ENCODE measurements at places on chromosomes 12 and 14.

GRCh38 chr12:120914794-120915193 lies 10.6 kb upstream of the SPPL3 start:
- no peak for DNase-seq

- DNase-seq = no peak
Measured at GRCh38 chr14:101861464-101861863, 100.0 kb downstream of the PPP2R5C start.

GRCh38 chr12:95990136-95990535 lies 6.0 kb downstream of the HAL start:
- DNase-seq = no peak

DNA sequence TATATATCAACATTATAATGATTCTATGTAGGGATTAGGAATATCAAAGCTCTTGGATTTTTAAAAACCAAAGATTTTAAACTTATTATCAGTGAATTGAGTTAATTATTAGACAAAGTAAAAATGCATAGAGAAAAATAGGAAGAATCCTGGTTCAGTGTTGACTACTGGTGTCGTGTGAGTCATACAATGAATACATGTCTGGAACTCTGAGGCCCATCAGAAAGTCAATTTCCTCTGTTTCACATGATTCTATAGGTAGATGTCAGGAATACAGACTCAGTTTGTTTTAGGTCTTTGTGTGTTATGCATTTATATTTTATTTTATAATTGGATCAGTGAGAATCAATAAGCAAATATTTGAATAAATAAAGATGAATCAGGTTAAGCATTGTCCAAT lies 84.5 kb upstream of the RTL1 start:
- no peak for DNase-seq

DNA sequence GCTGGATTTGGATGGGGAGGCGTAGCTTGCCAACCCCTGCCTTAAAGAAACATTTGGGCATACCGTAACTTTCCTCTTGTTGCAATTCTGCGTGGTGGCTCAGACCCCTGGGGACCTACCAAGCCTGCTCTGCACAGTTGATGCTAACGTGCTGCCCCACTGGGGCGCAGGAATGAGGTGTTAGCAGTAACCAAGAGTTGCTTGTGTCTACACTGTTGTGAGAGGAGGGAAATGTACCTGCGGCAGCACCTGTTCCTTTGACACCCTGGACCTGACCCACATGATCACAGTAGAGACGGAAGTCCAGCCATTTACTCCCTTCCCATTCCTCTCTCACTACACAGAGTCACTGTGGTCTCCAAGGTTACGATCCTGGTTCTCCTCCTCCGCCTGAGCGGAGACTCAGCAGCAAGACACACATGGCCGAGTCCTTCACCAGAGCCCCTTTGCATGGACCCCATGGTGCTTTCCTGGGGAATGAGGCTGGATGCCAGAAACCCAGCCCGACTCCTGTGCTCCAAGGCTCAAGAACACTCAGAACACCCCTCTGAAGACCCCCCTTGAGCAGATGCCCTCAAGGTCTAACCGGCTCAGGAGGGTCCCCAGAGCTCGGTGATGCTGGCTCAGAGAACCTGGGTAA lies 84.8 kb downstream of the FBXL14 start:
- DNase-seq = no peak

DNA sequence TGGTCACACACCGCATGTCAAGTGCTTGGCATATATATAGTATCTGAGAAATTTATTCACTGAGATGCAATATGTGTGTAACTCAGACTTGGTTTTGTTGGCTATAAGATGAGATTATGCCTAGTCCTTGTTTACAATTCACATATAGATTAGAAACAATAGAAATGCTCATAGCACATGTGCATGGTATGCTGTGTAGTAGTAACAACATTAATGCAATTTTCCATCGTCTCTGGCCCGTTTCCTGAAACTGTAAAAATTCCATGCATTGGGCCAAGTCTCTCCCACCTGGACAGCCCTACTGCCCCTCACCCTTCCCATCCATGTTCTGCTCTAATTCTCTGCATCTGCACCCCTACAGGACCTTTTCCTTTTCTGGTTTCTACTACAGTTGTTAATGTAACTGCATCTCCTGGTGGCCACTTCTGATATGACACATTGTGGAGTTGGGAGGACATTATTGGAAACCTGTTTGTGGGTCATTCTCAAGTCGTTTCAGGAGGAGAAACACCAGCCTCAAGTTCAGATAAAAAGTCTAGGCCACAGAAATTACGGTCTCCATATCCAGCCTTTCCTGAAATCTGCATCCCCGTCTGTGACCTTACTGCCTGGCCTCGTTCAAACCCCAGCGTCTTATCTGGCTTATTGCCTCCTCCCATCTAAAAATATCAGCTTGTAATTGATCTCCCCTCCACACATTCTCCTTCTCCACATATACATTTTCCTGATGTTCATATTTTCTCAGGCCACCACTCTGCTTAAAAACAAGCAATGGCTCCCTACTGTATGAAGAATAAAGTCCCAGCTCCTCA lies 37.5 kb downstream of the EMP1 start:
- DNase-seq = no peak

GRCh38 chr12:57479376-57480115 lies at the start of gene ARHGAP9:
Gene ARHGAP9, minus strand, starts transcription at chr12:57479866. Its CDS starts 460 bp downstream, at chr12:57479406.
- no peak for DNase-seq

GRCh38 chr12:88237954-88238353 lies 95.8 kb downstream of the TMTC3 start:
- no peak for DNase-seq

- no peak for DNase-seq
Measured at GRCh38 chr14:48023881-48024280, 348.5 kb upstream of the MDGA2 start.

DNA sequence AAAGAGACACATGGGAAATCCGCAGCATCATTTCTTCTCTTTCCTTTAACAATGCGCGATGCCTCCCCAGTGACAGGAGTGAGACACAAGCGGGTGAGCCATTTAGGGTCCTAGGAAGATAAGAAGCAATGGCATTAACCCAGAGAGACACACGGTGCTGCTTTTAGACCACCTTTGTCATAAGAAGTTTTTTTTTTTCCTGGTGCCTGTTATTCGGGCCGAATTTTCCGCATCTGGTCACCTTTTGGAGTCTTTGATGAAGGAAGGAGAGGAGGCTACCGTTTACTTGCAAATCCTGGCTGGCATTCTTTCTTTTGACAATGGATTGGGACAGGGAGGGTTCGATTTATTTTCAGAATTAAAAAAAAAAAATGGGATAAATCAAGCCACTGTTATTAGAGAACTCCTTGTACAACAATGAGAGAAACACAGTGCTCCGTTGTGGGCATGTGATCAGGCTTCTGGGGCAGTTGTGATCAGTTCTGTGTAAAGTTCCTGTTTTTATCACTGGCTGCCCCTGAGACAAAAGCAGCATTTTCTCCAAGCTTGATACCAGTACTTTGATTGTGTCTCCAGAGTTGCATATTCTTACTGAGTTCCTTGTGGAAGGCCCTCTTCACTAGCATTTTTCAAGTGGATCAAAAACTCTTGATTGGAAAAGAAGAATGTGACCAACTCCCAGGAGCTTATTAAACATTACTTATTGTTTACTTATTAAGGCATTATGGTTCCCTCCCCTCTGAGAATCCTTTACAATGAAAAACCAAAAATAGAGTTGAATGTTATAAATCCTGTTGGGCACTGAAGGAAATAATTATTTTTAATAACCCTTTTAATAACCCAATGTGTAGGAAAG lies 1.1 kb downstream of the DIP2B start:
- no peak for DNase-seq

DNA sequence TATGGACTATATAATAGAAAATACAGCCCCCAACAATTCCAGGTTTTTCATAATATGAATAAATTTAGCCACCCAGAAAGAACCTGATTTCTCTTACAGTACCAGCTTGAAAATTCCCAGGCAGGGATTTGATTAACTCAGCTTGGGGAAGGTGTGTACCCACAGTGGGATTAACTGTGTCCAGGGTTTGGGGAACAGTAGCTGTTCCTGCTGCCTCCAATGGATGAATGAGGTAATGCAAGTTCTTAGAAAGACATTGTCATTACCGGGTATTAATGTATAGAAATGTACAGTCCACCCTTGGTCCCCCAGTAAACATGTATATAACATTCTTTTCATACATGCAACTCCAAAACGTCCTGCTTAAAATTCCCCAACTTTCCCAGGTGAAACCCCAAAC lies 115.6 kb downstream of the LRIG3 start:
- no peak for DNase-seq

- DNase-seq = no peak
Measured at GRCh38 chr12:25615119-25615518, 62.0 kb upstream of the LMNTD1 start.

DNA sequence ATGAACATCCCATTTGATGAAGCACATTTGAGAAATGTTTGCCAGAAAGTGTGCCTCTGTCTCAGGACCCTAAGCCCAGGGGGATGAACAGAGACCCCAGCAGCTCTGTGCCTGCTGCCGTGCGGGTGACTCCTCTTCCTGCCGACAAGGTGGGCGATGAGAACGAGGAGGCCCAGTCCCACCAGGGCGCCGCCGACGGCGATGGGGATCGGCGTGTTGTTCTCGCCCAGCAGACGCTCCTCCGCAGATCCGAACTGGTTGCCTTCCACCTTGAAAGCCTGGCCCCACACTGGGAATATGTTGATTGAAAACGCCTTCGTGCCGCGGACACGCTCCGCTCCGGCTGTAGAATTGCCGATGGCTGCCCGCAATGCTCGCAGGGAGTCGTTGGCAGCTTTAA lies 44.1 kb downstream of the LRTM2 start:
- DNase-seq = no peak

DNA sequence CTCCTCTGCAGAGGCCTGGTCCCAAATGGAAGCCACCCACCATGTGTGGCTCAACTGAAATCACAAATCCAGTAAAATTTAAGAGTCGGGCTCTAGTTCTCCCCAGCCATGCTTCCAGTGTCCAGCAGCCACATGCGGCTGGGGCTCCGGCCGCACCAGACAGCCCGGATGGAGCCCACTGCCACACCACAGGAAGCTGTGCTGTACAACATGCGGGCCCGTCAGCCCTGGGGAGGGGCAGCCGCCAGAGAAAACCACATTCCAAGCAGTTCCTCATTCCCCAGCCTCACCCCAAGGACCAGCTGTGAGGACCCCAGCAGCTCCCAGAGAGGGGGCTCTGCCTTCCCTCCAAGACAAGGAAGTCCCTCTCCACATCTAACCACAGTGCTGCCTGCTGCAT lies 135.0 kb downstream of the NCOR2 start:
- DNase-seq = no peak

DNA sequence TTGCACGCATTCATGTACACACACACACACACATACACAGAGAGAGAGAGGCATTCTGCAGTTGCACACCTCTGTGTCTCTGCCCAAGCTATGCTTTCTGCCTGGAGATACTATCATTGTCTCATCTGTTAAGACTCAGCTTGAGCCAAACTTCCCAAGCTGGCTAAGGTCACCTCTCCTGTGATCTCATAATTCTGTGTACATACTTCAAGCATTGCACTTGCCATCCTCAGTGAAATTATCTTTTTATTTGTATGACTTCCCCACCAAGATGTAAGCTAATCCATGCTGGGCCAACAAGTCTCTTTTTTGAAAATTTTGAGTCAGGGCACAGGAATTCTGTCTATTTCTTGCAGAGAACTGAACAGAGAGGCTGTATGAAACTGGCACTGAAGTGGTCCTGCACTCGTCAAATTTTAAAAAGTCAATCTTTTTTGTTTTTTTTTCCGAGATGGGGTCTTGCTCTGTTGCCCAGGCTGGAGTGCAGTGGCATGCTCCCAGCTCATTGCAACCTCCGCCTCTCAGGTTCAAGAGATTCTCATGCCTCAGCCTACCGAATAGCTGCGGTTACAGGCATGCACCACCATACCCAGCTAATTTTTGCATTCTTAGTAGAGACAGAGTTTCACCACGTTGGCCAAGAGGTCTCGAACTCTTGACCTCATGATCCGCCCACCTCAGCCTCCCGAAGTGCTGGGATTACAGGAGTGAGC lies 44.3 kb downstream of the TMTC1 start:
- DNase-seq = no peak

- DNase-seq = no peak
Measured at GRCh38 chr14:90355540-90356518, 24.1 kb upstream of the NRDE2 start.

DNA sequence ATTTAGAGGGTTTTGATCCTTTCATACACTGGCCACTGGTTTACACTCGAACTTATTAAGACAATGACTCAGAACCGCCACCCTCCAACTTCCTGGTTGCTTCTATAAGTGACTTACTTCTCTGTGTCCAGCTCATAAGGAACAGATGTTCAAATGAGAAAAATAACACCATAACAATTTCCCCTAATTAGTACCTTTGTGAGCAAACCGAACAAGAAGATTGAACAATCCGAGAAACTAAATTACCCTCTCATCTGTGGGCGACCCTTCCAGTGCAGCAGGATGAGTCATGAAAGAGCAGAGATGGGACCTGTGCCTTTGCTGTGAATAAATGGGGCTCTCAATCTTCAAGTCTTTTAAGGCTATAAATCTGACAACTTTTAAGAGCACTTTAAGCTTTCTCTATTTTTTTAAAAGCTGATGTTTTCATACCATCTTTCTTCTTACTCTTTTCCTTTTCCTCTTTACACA lies 146.8 kb upstream of the RASSF8 start:
- no peak for DNase-seq

DNA sequence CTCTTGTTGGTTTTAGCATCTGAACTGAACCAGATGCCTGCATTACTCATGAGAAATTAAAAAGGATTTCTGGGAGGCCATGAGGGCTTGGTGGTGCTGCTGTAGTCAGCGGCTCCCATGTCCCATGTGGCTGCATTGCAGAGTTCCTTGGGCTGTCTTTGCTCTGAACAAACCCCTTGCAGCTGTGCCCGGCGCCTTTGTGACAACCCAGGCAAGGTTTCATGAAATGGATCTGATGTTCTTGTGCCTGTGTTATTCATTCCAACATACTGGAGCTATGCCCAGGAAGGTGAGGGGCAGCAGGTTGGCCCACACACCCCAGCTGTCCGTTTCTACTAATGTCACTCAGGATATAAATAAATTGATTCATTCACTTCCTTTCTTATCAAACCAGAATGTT lies 40.8 kb downstream of the TGFB3 start:
- no peak for DNase-seq

DNA sequence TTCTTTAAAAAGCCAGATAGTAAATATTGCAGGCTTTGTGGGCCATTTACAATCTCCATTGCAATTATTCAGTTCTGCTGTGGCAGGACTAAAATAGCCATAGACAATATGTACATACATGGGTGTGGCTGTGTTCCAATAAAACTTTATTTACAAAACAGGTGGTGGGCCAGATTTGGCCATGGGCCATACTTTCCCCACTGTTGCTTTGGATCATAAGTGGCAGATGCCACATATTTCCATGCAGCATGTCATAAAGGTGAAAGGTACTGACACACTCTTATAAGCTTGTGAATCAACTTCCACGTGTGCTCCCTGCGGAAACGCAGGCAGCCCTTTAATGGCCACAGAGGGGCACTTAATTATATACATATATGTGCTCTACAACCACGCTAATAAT lies 244.4 kb upstream of the FOXN3 start:
- no peak for DNase-seq
